Nasal cavity respiratory epithelium epithelial cell of viscerocranial mucosa (primary cell): ENCODE measurements at places on chromosomes 16 and 17. TPM values are rescaled to one million over a fixed set of nuclear protein-coding genes. Genes with fewer than 3 reads are reported as not detected.

Gene NPIPB8
- total RNA-seq: 0.34 and 0.50 TPM in 2 replicates

Gene IRX5
- total RNA-seq: 0.93 and 3.1 TPM in 2 replicates

Gene MT4
- not detected in 2 replicates for total RNA-seq

Gene TP53TG3B
- total RNA-seq: not detected in 2 replicates

Gene CCL17
- total RNA-seq: not detected in 2 replicates

Gene RND2
- total RNA-seq: under 0.01 and 0.07 TPM in 2 replicates

Gene BCL6B
- not detected in 2 replicates for total RNA-seq

Gene SYCE1L
- 0.14 and 0.34 TPM in 2 replicates for total RNA-seq

Gene ZPBP2
- not detected in 2 replicates for total RNA-seq

Gene KRT28
- not detected in 2 replicates for total RNA-seq

Gene SDF2
- total RNA-seq: 35.7 and 43.7 TPM in 2 replicates

Gene PRKCB
- total RNA-seq: under 0.01 TPM in 1 of 2 replicates, not detected in the other

Gene HS3ST4
- not detected in 2 replicates for total RNA-seq

Gene C17orf107
- total RNA-seq: 3.1 and 4.4 TPM in 2 replicates

Gene TEKT5
- total RNA-seq: 0.14 and 0.34 TPM in 2 replicates

Gene MT1F
- 1.4 and 4.3 TPM in 2 replicates for total RNA-seq

Gene TP53TG3C
- not detected in 2 replicates for total RNA-seq

Gene KRT31
- total RNA-seq: 0.14 and 0.34 TPM in 2 replicates

Gene OR1G1
- total RNA-seq: not detected in 2 replicates

Gene MT1M
- 0.34 and 0.57 TPM in 2 replicates for total RNA-seq

Gene PTX4
- total RNA-seq: not detected in 2 replicates

Gene SPAG9
- 131 and 133 TPM in 2 replicates for total RNA-seq

Gene CCL7
- not detected in 2 replicates for total RNA-seq

Gene OSGIN1
- total RNA-seq: 3.1 and 5.1 TPM in 2 replicates

Gene RNF213
- total RNA-seq: 47.5 and 159 TPM in 2 replicates

Gene CDRT15L2
- total RNA-seq: not detected in 2 replicates

Gene OTOA
- total RNA-seq: under 0.01 TPM in 2 replicates

Gene SHISA9
- total RNA-seq: under 0.01 TPM in 2 replicates

Gene ARL17B
- 1.4 and 4.9 TPM in 2 replicates for total RNA-seq

Gene CFAP52
- total RNA-seq: 0.07 TPM in 1 of 2 replicates, not detected in the other

Gene GPR139
- not detected in 2 replicates for total RNA-seq
